ENCODE measurements at places on chromosomes 5 and 9.

DNA sequence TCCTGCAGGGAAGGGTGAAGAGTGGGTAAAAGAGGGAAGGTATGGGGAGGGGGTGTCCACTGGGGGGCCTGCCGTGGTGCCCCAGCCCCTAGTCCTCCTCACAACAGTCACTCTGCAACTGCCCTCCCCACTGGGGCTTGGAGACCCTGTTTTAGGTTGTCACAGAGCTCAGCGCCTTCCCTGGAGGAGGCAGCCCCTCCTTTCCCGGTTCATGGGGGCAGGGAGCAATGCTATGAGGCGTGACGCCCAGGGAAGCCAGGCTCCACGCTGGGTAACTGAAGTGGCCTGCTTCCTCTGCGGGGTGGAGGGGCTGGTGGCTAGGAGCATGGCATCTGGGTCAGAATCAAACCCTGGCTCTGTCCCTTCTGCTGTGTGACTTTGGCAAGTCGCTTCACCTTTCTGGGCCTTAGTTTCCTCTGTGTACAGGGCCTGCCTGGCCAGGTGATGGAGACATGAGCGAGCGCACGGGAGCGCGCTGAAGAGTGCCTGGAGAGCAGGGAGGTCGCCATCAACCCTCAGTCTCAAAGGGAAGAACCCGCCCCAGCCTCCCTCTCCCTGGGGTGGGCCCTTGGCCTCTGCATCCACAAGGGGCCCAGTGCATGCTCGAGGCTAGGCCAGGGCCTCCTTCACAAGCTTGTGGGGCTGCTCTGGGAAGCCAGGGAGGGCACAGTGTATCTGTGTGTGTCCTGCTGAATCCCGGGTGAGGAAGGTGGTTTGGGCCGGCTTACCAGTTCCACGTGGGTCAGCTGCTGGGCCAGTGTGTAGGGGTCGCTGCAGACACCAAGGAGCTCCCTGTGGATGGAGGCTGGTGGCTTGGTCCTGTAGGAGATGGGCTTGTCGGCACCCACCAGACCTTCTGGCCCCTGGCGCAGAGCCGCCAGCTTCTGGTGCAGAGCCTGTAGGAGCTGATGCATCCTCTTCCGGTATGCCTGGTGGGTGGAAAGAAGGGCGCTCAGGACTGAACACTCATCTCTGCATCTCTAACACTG is 56.4 kb upstream of the RNF130 start:
- DNase-seq: no peak

- DNase-seq: no peak
Observed at GRCh38 chr9:127640908-127641545, 28.9 kb downstream of the STXBP1 start.

DNA sequence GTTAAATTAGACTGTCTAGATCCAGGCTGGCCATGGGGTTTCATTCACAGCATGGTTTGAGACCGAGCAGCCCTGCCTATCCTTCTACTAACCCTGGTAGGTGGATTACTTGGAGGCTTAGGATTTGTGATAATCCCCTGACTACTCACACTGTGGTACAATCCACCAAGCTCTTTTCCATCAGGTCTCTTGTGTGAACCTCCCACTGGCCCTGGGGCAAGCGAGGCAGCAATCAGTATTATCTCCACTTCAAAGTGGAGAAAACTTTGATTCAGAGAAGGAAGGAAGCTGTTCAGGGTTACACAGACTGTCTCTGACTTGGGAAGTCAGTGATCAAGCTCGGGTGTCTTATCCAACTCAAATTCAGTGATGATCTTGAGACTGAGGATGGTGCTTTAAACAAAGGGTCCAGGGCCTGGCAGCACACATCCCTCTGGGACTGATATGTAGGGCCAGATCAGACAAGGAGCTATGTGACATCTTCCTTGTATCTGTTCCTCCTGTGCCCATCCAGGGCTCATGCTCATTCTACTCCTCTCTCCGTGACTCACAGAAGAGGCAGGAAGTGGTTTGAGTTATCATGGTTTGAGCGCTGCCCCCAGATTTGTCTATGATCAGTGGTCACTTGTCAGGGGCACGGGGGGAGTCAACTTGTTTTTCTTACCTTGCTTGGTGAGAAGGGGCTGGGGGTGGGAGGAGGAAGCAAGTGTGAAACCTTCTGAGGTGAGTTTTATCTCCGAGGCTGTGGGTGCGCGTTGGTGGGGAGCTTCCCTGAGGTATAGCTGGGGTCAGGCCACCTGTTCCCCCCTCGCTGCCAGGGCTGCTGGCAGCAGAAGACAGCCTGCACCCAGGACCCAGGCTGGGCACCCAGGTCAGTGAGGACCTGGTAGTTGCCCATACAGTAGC is 48.6 kb downstream of the RGS3 start:
- peak; percentile 17 for DNase-seq

DNA sequence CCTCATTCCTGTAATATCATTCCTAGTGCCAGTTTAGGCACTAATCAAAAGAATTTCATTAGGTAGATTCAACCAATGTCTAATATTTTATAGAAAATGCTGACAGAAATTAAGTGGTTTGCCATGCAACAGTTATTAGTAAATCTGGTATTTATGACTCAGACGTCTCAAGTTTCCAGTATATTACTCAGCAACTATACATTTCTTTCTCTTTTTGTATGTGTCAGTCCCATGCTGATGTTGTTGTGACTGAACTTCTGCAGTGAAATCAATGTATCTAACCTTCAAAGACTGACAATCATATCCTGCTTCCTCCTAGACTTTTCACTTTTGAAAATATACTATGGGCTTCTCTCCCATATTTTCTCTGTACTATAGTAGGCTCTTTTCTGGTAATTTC is 822.5 kb downstream of the NR2F1-AS1 start:
- DNase-seq: no peak

DNA sequence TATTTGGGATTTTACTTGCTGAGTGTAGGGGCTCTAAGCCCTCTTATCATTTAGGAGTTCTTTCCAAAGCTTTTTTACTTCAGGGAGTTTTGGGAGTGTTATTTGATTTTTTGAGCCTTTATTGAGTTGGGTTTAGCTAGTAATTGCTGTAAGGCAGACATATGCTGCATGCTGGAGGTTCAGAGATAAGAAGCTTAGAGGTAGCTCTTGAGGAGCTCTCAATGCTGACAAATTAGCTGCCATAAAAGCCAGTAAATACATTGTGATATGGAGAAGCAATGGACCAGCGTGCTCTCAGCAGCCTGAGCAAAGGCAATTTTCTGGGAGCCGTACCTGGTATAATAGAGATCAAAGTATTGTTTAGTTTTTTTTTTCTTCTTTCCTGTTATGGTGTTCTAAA is 11.6 kb downstream of the ARHGEF28 start:
- DNase-seq: no peak

- DNase-seq: no peak
Observed at GRCh38 chr9:6590334-6590733, 55.2 kb downstream of the GLDC start.

- no peak for DNase-seq
Observed at GRCh38 chr5:159819591-159820411, 96.5 kb upstream of the ADRA1B start.

- DNase-seq: no peak
Observed at GRCh38 chr9:70573308-70573707, 158.9 kb upstream of the KLF9 start.

GRCh38 chr5:133610489-133611356 is 1.6 kb downstream of the FSTL4 start:
- DNase-seq: no peak

DNA sequence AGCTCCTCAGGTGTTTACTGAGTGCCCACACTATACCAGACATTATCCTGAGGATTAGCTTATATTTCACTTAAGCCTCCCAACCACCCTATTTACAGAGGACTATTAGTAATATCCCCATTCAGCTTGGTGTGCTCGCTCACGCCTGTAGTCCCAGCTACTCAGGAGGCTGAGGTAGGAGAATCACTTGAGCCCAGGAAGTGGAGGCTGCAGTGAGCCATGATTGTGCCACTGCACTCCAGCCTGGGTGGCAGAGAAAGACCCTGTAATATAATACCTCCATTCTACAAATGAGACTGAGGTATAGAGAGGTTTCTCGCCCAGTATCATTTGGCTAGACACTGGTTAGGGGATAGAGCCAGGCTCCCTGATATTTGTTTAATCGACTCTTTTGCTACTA is 18.0 kb upstream of the MATR3 start:
- no peak for DNase-seq

GRCh38 chr5:92518318-92518904 is 1062.6 kb downstream of the NR2F1-AS1 start:
- no peak for DNase-seq

GRCh38 chr5:164600274-164600673 is 1094.9 kb downstream of the MAT2B start:
- no peak for DNase-seq

- no peak for DNase-seq
Observed at GRCh38 chr9:75041041-75041440, 12.9 kb upstream of the CARNMT1 start.

DNA sequence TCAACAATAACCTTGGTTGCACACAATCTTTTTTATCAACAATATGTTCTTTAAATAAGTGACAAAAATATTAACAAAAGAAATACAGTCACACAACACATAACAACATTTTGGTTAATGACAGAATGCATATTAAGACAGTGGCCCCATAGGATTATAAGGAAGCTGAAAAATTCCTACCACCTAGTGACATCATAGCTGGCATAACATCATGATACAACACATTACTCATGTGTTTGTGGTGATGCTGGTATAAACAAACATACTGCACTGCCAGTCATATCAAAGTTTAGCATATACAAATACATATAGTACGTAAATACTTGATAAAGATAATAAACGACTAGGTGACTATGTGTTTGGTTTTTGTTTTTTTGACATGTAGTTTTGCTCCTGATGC is 344.8 kb upstream of the POU5F2 start:
- DNase-seq: no peak

DNA sequence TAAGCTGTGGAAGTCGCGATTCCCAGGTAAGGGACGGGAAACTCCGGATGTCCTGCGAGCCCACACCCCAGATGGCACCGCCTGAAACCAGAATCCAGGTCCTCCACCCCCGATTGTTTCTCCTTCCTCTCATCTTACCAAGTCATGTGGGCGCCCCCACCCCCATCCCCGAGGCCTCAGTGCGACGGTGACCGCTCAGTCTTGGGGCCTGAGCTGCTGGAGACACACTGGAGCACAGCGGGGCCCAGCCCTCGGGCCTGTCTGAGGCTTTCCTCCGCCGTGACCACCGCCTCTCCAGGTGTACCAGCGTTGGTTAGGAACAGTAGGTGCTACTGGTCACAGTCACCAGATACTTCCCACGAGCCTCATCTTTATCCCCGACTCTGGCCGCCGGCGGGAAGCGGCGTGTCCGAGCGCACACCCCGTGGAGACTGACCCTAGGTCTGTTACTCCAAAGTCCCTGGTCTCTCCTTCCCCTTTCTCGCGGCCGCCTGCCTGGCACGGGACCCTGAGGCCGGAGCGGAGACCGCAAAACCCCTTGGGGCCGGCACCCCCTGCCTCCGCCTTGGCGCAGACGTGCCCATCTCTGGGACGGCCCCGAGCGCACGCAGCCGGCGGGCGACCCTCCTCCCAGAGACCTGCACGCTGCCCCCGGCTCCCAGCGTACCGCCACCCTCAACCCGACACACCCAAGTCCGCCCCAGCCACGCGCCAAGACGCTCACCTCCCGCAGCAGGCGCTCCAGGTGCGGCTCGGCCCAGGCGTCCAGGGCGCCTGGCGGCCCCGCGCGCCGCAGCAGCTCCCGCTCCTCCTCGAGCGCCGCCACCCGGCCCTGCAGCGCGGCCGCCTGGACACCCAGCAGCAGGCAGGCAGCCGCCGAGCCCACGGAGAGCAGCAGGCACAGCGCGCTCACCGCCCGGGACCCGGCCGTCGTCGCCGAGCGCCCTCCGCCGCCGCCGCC is 733 bp downstream of the COL23A1 start:
- DNase-seq: no peak

DNA sequence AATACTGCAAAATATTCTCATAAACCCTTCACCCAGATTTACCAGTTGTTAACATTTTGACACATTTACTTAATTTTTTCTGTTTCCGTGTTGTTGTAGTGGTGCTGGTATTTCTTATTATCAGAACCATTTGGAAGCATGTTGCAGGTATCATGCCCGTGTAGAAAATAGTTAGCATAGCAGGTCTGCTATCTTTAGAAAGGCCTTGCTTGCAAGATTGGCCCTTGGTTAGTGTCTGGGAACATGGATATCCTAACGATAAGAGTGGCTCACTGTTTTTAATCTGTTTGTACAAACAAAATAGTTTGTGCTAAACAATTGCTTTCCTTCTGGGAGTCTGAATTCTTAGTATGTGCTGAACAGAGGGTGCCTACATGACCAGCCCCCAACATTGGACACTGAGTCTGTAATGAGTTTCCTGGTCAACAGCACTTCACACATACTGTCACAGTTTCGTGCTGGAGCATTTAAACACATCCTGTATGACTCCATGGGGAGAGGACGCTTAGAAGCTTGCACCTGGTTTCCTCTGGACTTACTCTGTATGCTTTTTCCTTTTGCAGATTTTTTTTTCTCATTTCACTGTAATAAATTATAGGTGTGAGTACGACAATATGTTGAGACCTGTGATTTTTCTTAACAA is 66.9 kb downstream of the MAN2A1 start:
- no peak for DNase-seq

GRCh38 chr5:155767470-155767869 is 559.5 kb upstream of the SGCD start:
- DNase-seq: no peak

DNA sequence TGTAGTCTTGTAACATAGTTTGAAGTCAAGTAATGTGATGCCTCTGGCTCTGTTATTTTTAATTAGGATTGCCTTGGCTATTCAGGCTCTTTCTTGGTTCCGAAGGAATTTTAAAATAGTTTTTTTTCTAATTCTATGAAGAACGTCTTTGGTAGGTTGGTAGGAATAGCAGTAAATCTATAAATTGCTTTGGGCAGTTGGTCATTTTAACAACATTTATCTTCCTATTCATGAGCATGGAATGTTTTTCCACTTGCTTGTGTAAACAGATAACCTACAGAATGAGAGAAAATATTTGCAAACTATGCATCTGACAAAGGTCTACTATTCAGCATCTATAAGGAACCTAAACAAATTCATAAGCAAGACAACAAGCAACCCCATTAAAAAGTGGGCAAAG is 173.2 kb upstream of the TRPC7 start:
- DNase-seq: no peak

GRCh38 chr9:37163299-37163698 is 42.9 kb downstream of the ZCCHC7 start:
- DNase-seq: no peak

DNA sequence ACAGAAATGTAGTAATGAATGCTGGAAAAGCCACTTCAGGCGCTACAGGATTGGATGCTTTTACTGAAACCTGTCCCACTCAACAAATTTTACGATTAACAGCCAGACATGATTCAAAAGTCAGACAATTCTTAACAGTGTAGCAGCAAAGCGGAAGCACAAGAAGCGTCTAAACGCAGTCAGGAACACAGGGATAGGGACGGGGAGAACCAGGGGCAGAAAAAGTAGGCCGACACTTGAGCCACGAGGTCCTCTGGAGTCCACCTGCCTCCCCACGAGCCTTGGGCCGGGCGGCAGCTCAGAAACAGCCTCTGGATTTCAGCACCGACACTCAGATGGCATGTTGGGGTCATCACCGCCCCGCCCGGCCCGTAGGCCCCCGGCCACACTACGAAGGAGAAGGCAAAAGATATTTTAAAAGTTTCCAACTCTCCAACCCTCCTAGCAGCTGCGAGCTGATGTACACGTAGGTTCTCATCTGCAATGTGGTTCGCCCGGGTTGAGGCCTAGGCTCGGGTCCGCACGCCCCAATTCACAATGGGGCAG is 615 bp downstream of the RACK1 start:
- no peak for DNase-seq
